ENCODE measurements at places on chromosomes 4 and X.

DNA sequence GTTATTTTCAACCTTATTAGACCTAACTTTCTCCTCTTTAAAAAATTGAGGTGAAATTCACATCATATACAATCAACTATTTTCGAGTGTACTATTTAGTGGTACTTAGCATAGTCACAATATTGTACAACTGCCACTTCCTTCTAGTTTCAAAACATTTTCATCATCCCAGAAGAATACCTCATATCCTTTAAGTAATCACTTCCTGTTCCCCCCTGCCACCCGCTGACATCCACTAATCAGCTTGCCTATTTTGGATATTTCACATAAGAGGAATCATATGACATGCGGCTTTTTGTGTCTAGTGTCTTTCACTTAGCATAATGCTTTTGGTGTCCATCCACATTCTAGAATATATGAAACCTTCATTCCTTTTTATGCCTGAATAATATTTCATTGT is 10.0 kb upstream of the PPA2 start:
- no peak for DNase-seq

DNA sequence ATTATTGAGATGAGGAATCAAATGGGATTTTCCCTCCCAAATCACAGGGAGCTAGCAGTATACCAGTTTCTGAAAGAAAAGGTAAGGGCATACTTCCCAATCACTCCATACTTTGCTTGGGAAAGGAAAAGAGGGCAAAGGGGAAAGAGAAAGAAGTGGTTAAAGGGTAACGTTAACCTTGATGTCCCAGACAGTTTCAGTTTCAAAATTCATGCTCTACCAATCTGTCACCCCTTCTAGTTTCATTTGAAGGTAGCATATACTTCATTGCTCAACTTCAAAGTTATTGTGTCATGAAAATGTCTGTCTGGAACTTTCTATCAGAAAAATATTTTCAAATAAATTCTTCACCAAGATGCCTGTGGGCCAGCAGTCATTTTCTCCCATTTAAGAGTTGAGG is 16.0 kb downstream of the TNMD start:
- DNase-seq: no peak

GRCh38 chrX:94288972-94289371 is 615.0 kb downstream of the FAM133A start:
- DNase-seq: no peak

- DNase-seq: no peak
Observed at GRCh38 chrX:4240541-4241194, 527.2 kb upstream of the PRKX start.

DNA sequence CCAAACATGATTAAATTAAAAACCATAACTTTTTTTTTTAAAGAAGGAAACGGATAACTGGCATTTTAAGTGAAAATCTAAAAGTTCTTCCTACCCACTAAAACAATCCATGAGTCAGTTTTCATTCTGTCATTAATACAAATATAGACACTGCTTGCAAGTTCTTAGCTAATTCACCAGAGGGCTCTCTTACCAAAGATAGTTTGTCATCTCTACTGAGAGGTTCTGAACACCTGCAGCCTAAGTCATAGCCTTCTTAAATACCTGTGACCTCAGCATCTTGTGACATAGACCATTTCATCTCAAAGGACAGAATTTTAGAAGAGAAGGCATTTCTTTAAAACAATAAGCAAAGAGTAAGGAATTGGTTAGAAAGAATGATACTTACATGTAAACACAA is 65.3 kb upstream of the FAM120C start:
- DNase-seq: no peak

DNA sequence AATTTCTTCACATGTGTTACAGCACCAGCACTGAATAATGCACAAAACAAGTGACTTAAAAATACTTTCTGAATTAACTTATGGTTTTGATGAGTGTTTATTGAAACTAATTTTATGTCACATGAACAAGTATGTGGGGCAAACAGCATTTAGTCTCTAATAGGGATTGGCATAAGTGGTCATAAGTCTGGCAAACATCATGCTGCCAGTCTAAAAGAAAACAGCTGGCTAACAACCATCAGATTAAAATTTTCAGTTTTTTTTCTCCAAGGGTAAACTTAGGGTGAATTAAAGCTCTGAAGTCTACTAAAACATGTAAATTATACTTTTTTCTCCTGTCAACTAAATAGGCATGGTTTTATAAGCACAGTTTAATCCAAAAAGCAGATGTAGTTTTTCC is 1014.2 kb downstream of the FAT4 start:
- DNase-seq: no peak

- no peak for DNase-seq
Observed at GRCh38 chrX:15815779-15816437, 25.6 kb downstream of the ZRSR2 start.

DNA sequence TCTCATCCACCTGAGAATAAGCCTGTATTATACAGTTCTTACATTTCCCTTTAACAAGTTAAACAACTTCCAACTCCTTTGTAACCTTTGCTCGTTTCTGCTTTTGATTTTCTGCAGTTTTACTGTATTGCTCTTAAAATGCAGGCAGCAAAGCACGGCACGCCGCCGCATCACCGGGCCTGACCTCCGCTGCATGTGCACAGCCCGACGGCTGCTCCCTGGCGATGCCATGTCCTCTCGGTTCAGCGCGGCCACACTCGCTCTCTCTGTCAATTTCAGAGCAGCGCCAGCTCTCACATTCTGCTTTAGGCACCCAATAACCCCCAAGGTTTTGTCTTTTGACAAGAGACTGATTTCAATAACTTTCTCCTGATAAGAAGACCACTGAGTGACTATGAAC is 60.3 kb downstream of the DCTD start:
- DNase-seq: no peak

GRCh38 chr4:148514581-148514980 is 72.4 kb upstream of the NR3C2 start:
- DNase-seq: no peak

DNA sequence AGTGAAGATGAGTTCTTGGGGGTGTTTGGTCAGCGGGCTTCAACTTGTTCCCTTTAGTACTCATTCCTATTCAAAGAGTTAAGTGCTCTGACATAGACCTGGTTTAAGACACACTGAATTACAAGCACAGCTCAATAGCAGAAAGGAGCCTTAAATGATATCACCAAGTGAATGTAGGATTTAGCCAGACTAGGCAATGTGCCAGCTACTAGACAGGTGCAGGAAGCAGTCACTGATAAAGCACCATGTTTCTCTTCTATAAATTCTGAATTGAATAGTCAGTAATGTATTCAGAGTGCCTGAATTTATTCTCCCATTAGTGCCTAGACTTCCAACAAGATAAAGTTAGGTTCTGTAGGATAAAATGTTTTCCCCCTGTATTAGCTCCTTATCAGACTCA is 63.6 kb downstream of the ASB9 start:
- DNase-seq: no peak

DNA sequence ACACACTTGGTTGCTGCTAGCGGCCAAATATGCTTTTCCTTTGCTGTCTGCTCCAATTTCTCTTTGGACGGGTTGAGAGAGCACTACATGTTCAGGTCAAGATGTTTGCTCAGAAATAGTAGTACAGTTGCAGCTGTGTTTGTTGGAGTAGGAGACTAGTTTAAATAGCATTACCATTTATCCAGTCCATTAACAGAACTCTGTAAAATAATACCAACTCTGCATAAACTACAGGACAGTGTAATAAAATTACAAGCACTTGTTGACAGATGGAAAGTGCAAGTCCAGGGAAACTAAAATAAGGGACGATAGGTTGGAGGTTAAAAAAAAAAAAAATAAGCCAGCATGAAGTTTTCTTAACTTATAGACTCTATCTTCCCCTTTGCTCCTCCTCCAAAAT is 20.2 kb downstream of the SLIT2 start:
- no peak for DNase-seq

- DNase-seq: no peak
Observed at GRCh38 chr4:128525387-128525786, 237.8 kb upstream of the PGRMC2 start.

GRCh38 chr4:109389369-109390114 is 44.1 kb upstream of the SEC24B start:
- DNase-seq: no peak

DNA sequence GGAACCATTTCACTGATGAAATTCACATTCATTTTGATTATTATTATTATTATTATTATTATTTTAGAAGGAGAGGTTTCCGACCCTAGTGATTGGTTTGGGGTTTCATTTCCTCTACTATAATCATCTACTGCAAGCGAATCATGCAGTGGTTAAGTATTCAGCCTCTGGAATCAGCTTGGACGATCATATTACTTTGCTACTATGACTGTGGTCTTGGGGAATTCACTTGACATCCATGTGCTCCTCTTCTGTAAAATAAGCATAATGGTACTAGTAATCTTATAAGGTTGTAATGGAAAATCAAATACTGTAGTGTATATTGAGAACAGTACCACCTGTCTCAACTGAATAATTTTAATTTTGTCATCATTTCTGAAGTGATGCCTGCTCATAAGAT is 132.1 kb upstream of the SLC4A4 start:
- no peak for DNase-seq

- DNase-seq: peak; percentile 68
Observed at GRCh38 chr4:94455081-94455480, 3.3 kb downstream of the PDLIM5 start.

DNA sequence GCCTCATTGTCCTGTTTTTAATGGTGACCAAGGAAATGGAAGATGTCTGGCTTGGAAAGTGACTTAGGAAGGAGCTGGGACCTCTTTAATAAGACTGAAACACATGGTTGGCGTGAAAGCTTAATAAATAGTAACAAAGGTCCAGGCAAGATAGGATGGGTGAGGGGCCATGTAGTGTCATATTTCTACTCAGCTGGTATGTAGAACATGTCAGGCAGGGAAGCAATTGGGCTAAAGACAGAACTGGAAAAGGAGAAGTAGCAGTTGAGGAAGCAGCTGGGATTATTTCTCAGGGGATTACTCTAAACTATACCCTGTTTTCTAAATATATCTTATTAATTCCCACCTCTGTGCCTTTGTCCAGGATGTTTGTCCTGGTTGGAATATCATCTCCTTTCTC is 18.6 kb downstream of the ITGB1BP2 start:
- no peak for DNase-seq

DNA sequence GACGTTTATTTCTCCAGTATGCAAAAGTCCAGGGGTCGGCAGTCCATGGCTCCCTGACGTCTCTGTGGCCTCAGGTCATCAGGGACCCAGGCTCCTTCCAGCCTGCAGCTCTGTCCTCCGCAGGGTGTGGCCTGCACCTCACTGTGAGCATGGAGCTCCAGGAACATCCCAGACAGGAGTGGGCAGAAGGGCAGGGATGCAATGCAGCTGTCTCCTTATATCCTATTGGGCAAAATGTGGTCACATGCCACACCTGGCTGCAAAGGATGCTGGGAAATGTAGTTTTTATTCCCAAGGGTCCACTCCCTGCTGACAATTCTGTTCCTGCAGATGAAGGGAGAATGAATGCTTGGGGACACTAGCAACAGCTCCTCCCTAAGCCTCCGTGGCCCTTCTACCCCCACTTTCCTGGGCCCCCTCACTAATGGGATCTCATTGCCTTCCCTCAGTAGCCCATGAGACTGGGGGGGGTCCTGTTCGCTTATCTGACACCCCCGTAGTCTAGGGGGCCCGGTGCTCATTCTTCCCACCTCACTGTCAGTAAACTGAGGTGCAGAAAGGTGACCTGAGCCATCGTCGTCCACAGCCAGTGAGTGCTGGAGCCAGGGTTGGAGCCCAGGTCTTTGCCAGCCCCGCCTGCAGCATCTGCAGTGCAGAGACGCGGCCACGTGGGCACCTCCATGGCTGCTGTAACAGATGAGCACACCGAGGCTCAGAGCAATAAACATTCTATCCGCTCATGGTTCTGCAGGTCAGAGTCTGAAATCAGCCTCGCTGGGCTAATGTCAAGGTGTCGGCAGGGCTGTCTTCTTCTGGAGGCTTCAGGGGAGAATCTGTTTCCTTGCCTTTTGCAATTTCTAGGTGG is 5.9 kb upstream of the GRPEL1 start:
- DNase-seq: peak; percentile 10

DNA sequence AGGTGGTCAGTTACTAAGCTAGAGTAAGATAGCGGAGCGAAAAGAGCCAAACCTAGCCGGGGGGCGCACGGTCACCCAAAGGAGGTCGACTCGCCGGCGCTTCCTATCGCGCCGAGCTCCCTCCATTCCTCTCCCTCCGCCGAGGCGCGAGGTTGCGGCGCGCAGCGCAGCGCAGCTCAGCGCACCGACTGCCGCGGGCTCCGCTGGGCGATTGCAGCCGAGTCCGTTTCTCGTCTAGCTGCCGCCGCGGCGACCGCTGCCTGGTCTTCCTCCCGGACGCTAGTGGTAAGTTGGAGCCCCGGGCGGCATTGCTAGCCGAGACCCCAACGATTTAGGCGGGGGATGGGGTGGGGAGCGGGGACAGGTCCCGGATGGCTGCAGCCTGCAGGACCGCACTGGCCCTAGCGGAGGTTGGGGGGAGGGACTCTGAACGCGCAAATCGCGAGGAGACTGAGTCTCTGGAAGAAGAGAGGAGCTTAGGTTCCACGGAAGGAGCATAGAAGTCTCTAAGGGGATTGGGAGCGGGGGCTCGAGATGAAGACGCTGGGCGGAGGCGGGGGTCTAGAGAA is 573 bp downstream of the HTR2C start:
- DNase-seq: no peak

DNA sequence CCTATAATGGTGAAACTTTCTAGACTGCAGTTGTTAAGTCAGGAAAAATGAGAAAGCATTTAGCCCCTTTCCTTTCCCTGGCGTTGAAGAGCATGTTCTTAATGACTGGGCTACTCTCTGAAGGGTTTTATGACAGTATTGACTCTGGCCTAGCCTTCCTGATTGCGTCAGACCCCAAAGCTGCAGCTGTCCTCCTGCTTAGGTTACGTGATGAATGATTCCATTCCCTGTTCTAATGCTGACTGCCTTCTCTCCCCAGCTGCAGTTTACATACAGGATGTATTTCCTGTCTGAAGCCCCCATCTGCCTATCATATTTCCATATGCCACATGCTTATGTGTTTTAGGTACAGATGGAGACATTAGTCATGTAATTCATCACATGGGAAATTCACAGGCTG is 105.8 kb upstream of the EGFL6 start:
- peak; percentile 83 for DNase-seq

DNA sequence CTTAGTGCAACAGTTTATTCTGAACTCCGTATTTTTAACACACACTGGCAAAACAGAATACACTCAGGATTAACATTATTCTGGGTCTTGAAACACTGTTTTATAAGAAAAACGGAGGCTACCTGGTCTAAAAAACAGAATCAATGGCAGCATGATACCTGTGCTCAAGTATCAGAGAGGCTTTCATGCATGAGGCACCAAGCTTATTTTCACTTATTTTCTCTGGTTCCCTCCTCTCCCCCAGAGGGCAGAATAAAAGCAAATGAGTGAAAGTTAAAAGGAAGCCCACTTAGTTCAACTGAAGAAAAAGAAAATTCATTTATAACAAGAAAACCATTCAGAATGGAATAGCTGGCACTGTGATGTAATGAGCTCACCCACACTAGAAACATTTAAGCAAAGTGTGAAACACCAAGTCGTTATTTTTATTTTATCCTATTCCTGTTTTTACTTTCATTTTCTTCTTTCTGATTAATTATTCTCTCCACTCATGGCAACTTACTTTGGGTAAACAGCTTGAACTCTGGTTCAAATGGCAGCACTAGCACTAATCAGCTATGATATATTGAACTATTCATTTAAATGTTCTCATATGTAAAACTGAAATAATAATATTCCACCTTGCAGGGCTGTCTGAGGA is 211.8 kb downstream of the PPP3CA start:
- no peak for DNase-seq

GRCh38 chrX:87636533-87636932 is 118.9 kb downstream of the KLHL4 start:
- no peak for DNase-seq
